NCI-H345 (cell line): ENCODE measurements at places on chromosomes 2 and 18.

GRCh38 chr18:80037869-80038630 is 3.8 kb downstream of the RBFA start:
- no peak for DNase-seq

GRCh38 chr18:35352283-35352682 is 8.1 kb upstream of the ZNF24 start:
- no peak for DNase-seq

DNA sequence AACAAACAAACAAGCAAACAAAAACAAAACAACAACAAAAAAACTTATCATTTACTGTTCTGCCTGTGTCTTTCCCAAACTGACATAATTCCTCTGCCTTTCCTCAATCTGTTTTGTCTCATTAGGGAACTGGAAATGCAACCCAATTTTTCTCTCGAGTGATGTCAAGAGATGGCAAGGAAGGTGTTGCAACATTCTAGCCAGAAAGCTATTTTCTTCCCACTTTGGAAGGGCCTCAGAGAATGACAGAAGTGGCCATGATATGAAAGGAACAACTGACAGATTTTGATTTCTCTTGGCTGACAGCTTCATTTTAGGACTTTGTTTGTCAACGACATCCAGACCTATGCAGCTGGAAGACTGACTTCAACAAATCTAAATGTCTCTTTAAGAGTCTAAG is 24.7 kb downstream of the RND3 start:
- no peak for DNase-seq

- DNase-seq, result no peak
These were observed 29.9 kb upstream of the REG3A start for GRCh38 chr2:79189465-79189864.

- DNase-seq, result no peak
These were observed 88.0 kb upstream of the EFEMP1 start for GRCh38 chr2:56011624-56012023.
